ENCODE measurements at places on chromosomes 13 and 19.

GRCh38 chr13:64877176-64877575 lies 2353.0 kb downstream of the PCDH9 start:
- no peak for DNase-seq

DNA sequence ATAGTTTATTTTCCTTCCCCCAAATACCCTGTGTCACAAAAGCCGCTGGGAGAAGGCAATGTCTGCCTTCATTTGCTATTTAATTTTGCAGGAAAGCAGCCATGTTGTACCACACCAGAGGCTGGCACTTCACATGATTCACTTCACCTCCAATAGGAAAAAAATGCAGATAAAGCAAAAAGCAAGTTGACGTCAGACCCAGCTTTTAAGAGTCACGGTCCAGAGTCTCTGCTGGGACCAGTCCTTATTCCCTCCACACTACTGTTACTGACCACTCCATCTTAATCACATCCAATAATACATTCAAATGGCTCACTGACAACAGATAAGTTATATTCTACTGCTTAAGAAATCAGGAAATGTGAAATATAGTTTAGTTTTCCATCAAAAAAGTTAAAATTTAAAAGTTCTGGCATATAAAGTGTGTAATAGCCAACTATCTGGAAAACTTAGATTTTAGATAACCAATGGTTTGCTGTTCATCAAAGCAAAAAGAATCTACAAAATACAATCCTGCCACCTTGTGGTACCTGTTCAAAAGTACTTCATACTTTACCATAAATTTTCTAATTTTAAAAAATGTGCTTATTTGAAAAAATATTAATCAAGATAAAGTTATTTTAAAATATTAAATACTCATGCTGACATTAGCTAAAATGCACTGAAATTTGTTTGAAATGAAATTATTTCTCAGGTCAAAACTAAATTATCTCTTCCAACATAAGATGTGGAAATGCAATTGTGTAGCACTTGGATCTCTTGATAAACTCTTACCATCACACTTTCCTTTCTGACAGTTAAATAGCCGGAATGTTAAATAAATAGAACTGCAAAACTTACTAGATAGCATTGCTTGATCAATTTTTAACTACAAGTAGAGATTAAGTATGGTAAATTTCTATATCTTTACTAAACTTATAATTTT lies 97.3 kb downstream of the SERP2 start:
- peak; percentile 8 for DNase-seq

- DNase-seq = no peak
These were observed 1591.3 kb downstream of the EFNB2 start for GRCh38 chr13:104944176-104944575.

GRCh38 chr19:12346896-12347295 lies 13.5 kb upstream of the ZNF563 start:
- DNase-seq = no peak

DNA sequence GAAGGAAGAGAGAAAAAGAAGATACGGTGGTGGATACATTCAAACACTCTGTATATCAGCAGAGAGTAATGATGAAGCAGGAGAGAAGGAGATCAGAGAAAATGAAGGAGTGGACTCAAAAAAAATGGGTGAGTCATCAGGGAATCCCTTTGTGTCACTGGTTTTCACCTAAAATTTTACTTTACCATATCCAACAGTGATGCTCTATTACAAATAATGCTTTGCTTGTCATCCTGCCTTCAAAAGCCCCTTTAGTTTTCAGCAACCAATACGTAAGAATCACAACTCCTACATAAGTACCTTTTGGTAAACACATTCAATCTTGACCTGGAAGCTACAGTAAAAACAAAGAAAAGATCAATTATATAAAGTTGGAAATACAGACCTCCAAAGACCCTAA lies 88.8 kb downstream of the ENOX1 start:
- DNase-seq = no peak

DNA sequence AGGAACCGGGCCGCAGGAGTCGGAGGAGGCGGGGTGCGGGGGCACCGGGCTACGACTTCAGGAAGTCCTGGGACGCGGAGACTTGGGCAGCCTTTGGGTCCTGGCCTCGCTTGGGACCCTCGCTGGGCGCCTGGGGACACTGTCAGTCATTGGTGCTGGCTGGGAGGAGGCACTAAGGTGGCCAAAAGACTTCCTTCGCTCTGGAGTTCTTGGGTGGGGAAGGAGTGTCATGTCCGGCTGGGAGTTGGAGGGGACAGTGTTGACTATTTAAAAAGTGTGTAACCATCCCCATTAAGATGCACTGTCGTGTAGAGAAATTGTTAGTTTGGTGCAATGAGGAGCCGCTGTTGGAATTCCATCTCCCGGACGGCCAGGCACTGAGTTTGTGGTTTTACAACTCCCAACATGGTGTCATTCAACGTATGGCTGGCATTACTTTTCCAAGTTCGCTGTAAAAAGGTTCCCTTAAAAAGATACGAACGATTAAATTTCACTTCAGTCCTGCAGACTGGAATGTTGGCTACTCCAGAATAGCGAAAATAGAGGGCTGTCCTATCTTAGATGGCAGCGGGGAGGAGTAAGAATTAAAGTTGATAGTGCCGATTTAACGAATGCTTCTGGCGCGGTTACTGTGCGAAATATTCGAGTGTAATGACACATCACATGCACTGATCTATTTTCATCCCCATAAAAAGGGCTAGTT lies 776 bp downstream of the DNAJC3 start:
- DNase-seq = no peak

- DNase-seq = no peak
These were observed 35.7 kb upstream of the SLC10A2 start for GRCh38 chr13:103101901-103102300.

GRCh38 chr19:51027126-51027806 lies 850 bp upstream of the KLK11 start:
- DNase-seq = no peak

GRCh38 chr13:91660076-91660415 lies 261.6 kb downstream of the GPC5 start:
- DNase-seq = no peak

- no peak for DNase-seq
These were observed 5.3 kb downstream of the SBNO2 start for GRCh38 chr19:1168572-1169410.

- DNase-seq = no peak
These were observed 12.4 kb downstream of the TMEM272 start for GRCh38 chr13:51832471-51833152.

GRCh38 chr13:21595546-21595822 lies 8.5 kb downstream of the MICU2 start:
- DNase-seq = no peak

GRCh38 chr19:17944301-17944700 lies 11.5 kb downstream of the CCDC124 start:
- no peak for DNase-seq
